Activated naive CD4-positive, alpha-beta T cell (primary cell): ENCODE measurements at places on chromosomes 7 and 10.

DNA sequence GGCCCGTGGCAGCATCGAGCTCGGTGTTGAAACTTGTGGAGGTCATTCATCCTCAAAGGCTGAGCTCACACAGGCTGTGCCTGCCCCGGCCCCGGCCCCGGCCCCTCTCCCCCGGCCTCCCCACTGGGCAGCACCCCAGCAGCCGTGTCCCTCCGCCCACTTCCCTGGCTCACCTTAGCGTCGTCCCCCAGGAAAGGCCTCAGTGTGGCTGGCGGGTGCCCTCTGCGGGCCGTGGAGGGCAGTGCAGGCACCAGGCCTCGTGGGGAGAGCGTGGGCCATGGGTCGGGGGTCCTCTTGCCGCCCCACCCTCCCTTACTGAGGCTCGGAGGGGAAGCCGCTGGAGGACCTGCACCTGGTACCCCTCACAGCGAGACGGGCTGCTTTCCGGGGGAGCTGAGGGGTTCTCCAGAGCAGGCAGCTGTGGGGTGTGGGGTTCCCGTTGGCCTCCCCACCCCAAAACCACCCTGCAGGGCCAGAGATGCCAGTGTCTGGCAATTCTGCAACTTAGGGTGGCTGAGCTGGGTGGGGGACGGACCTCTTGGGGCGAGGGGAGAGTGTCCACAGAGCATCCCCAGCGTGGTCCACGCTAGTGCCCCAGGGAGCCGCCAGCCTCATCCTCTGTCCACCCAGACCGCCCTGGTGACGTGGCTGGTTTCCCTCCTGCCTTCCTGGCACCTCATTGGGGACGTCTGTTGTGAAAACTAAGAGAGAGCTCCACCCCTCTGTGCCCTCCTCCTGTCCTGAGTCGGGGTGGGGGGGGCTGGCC is 44.2 kb upstream of the DPYSL4 start:
- DNase-seq, result peak; percentile 39

DNA sequence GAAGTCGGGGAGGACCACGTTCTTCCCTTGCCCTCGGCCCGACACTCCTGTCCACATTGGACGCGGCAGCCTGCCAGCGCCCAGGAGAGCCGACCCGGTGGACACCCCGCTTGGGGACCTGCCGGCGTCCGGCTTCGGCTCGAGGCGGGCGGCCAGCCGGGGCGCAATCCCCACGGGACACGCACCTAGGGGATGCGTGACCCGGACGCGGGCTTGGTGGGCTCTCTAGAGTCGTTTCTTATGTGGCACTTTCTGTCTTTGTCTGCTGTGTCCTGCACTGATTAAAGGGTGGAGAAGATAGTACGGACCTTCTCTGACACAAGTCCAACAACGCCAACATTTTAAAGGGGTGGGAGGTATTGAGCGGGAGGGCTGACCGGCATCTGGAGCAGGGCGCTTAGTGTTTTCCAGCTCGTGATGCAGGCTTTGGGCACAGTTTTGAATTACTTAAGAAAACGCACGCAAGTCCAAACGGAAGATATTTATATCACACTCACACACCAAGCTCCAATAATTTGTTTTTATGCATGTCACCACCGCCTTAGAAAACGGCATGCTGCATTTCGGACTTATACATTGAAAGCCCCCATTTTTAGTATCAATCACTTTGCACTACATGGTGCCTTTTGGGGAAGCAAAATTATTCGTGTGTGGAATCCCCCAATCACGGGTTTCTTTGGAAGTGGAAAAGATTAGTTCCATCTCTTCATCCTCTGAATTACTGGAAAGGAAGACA is 3.9 kb upstream of the SPAG6 start:
- DNase-seq, result no peak

- DNase-seq, result peak; percentile 24
Observed at GRCh38 chr10:80500572-80501380, 36.9 kb upstream of the SH2D4B start.

- no peak for DNase-seq
Observed at GRCh38 chr7:44223362-44224079, 22.7 kb downstream of the YKT6 start.
